ENCODE measurements at places on chromosomes 2 and 18.

GRCh38 chr2:108916122-108916795 is 72.8 kb downstream of the EDAR start:
- DNase-seq: no peak

GRCh38 chr2:180960982-180961381 is 19.4 kb upstream of the UBE2E3 start:
- no peak for DNase-seq

GRCh38 chr18:70553936-70554260 is 265.1 kb downstream of the SOCS6 start:
- DNase-seq: no peak

DNA sequence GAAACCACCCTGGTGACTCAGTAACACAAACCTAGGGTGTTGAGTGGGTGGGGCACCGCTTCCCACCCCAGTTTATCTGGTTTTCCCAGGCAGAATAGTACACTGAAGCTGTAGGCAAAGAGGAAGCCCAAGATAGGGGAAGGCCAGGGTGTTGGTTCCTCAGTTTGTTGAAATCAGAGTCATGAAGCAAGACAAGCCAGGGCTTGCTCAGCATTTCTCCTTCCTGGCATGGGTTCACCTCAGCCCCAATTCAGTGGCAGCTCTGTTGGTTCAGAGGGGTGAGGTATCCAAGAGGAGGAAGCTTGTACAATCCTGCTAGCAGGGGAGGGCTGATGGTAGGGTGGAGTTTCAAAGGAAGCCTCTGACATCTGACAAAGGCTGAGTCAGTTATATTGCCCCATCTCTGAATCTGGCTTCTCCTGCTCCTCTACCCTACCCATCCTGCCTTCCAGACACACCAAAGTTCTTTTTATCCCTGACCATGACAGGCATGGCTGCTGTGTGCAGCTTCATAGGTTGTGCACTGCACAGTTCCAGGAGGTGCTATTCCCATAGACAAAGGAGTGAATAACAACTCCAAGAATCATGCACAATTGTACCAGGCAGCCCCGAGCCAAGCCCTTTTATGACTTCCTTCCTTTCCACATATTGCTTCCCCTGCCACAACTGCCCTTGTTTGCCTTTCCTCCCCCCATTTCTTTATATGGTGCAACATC is 24.9 kb upstream of the RAB10 start:
- DNase-seq: no peak

- no peak for DNase-seq
Observed at GRCh38 chr2:238690511-238690910, 157.4 kb upstream of the TWIST2 start.

DNA sequence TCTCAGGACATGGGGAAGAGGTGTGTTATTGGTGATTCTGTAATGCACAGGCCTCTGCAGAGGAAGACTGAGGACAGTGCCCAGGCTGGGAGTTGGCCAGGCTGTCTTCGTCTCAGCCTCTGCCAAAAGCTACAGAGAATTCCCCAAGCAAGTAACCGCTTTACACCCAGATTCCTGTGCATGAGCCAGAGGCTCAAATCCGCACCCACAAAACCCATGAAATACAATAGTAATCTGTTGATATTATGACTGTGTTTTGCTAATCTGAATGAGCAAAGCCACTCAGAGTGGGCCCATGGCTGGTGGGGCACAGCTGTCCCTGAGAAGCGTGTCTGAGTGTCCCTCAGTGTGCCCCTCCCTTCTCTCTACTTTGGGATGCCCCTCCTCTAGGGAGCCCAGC is 149.5 kb upstream of the PXDN start:
- no peak for DNase-seq

DNA sequence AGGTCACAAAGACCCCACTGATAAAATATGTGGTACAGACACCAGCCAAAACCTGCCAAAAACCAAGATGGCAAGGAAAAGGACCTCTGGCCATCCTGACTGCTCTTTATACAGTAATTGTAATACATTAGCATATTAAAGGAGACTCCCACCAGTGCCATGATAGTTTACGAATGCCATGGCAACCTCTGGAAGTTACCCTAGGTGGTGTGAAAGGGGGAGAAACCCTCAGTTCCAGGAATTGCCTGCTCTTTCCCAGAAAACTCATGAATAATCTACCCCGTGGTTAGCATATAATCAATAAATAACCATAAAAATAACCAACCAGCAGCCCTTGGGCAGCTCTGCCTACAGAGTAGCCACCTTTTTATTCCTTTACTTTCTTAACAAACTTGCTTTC is 129.8 kb upstream of the EPB41L3 start:
- no peak for DNase-seq

- no peak for DNase-seq
Observed at GRCh38 chr2:218387369-218388194, 5.5 kb downstream of the SLC11A1 start.

GRCh38 chr2:192195548-192196418 is 1.1 kb upstream of the TMEFF2 start:
- DNase-seq: no peak

GRCh38 chr2:200373973-200374416 is 67.5 kb downstream of the SPATS2L start:
- DNase-seq: no peak

DNA sequence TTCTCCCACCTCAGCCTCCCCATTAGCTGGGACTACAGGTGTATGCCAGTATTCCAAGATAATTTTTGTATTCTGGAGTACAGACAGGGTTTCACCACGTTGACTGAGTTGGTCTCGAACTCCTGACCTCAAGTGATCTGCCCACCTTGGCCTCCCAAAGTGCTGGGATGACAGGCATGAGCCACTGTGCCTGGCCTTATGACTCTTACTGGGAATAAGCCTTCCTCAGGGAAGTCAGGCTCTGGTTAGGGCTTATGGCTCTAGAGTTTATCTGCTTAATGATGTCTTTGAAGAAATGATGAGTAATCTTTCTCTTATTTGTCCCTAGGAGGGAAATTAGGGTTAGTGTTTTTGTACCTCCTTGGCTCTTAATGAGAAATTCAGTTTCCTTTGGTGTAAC is 187.7 kb downstream of the FAM210A start:
- DNase-seq: no peak

GRCh38 chr2:108413711-108414095 is 35.3 kb upstream of the GCC2 start:
- DNase-seq: no peak

DNA sequence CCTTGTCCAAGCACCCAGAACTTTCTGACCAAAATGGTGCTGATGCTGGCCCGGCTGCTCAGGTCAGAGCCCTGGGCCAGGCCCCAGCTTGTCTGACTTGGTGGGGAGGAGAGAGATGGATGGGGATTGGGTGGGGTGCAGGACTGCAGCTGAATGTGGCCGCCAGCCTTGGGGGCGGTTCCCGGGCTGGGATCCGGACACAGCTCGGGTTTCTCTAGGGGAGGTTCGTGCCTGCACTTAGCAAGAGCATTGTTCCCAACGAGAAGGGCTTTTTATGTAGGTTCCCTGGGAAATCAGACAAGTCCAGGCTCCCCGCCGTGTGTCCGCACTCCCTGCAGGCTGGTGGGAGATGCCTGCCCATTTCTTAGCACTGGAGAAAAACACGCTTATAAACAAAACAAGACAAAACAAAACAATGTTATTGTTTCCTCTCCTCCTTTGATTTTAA is 50.5 kb upstream of the HS6ST1 start:
- no peak for DNase-seq

GRCh38 chr2:240298117-240298790 is 137.2 kb upstream of the GPC1 start:
- DNase-seq: no peak

GRCh38 chr18:23701017-23701416 is 11.8 kb downstream of the LAMA3 start:
- no peak for DNase-seq

DNA sequence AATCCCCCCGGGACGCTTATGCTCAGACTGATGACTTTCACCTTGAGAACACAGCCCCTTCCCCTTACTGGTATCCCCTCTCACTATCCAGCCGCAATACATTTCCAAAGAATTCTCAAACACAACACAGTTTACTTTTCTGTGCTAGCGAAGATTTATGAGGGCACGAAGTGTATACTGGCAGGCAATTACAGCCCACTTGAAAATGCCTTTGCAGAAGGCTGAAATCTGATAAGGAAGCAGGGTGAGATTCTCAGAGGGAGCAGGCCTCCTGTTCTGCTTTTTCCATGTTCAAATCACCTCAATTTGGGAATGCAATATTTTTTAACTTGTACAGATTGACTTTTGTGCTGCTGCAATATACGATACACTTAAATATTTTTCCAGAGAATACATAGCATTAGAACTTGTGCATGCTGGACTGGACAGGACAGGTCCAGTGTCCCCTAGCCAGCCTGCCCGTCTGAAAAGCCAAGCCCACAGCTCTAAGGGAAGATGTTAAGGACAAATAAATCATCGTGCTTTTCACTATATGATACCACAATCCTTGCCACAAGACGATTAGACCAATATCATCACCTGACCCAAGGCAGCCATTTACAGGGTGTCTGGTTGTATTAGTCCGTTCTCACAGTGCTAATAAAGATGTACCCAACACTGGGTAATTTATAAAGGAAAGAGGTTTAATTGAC is 262.1 kb downstream of the EPHA4 start:
- no peak for DNase-seq
